ENCODE measurements at places on chromosomes 6 and 20.

DNA sequence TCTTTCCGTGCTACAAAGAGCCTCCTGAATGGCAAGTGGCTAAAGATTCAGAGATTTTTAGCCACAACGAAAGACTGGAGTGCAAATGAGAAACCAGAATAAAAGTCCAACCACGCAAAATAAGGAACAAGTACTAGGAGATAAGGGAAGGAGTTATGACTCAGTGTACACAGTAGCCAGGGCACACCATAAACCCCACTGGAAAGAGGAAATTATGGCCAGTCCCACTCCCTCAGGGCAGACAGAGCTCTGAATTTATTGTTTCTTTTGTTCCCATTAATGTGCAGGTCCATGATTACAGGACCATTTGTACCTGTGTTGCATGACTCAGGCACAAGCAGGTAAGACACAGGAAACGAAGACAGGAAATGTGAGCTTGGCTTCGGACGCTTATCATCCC lies 150.3 kb upstream of the PREP start:
- no peak for DNase-seq

DNA sequence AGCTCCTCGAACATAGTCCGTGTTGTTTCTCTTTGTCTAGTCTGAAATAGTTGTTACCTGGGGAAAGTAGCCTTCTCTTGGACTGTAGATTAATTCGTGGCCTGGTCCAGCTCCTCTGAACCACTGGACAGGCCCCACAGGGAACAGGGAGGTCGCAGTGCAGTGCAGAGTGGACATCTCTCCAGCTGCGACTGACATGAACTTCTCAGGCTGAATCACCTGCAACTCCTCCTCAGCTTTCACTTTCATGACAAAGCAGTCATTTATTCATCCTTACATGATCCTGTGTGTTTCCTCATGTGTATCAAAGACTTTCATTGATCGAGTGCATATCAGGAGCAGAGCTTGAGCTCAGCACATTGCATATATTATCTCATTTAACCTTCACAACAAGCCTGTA lies 19.1 kb upstream of the SIRPG start:
- no peak for DNase-seq

GRCh38 chr6:42182101-42182500 lies 8.9 kb downstream of the GUCA1A start:
- DNase-seq = no peak

DNA sequence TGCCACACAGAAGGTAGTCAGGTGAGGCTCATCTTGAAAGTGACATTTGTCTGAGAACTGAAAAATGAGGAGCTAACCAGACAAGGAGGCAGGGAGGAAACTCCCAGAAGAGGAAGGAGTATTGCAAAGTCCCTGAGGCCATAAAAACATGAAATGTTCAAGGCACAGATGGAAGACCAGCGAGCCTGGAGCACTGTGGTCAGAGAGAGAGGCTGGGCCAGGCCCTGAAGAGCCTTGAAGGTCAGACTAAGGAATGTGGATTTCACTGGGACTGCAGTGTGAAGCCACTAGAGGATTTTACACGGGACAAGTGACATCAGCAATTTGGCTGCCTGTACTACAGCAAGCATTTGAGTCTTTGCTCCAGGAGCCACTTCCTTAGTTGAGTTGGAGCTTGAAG lies 21.1 kb upstream of the TMEM181 start:
- no peak for DNase-seq

DNA sequence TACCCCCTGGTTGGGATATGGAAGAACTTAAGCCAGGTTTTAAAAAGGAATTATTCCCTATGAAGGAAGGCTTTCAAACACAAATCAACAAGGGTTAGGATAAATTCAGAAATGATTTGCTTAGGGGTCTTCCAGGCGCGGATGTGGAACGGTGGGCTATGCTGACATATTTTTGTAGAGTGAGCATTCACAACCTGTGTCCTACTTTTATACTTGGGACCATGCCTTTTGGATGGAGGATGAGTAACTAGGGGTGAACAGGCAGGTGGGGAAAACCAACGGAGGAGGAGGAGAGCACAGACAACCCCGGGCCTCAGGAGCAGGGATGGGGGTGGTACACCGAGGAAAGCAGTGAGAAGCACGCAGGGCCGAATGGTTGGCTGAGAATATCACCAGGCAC lies 5.9 kb downstream of the MYLK4 start:
- DNase-seq = no peak

GRCh38 chr6:39189915-39190544 lies 39.2 kb downstream of the KCNK5 start:
- no peak for DNase-seq

Measured in omental fat pad (tissue), 4 donors.